ENCODE measurements at places on chromosomes 1 and 21. TPM values are rescaled to one million over a fixed set of nuclear protein-coding genes. Genes with fewer than 3 reads are reported as not detected.

The PLCH2 gene
- total RNA-seq, result 0.41 TPM

The PROK1 gene
- not detected for total RNA-seq

The HLX gene
- 5.1 TPM for total RNA-seq

The PDZK1IP1 gene
- total RNA-seq, result 7.7 TPM

The GBP2 gene
- 1.3 TPM for total RNA-seq

The IL10 gene
- total RNA-seq, result not detected

All from A549 treated with CpdA at 1 μM for 4 hours (cell line).